NB4 (cell line): ENCODE measurements at places on chromosomes 4 and X.

DNA sequence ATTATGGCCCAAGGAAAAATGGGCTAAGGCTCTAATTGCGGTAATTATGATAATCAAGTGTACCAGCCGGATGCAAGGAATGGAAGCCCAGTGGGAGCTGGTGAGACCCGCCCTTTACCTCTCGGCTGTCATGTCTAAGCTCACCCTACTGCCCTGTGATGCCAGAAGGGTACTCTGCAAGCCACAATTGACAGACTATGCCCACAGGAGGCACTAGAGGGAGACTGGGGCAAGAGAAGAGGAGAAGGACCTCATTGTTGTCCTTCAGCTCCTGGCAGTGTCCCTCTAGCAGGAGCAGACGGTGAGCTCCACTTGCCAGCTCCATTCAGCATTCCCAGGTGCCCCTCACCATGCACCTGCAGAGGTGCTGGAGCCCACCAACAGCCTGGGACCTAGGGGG is 141.8 kb downstream of the SMIM20 start:
- peak; percentile 32 for DNase-seq

- no peak for DNase-seq
These were observed 58.5 kb downstream of the TEX13C start for GRCh38 chrX:125378205-125378604.

GRCh38 chrX:17495052-17495451 is 120.1 kb downstream of the NHS start:
- no peak for DNase-seq

- DNase-seq, result no peak
These were observed at the start of gene UGT2A3 for GRCh38 chr4:68951078-68951805. Gene UGT2A3, minus strand, starts transcription at chr4:68951804. Its CDS starts 44 bp downstream, at chr4:68951760.

DNA sequence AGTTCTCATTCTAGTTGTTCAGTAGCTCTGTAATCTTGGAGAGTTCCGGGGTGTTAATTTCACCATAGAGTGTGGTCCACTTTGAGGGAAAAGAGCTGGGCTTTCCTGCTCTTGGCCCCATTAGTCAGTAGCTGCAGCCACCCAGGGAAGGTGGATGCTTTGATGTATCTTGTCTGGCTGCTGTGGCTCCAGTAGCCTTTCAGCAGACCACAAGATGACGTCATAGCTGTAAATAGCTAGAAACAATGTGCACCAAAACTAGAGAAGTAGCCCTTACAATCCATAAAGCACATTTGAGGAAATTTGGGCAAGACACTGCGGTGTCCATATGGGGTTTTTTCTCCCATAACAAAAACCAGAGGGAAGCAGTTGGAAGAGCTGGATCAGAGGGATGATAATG is 32.9 kb upstream of the PRPS2 start:
- DNase-seq, result peak; percentile 11

DNA sequence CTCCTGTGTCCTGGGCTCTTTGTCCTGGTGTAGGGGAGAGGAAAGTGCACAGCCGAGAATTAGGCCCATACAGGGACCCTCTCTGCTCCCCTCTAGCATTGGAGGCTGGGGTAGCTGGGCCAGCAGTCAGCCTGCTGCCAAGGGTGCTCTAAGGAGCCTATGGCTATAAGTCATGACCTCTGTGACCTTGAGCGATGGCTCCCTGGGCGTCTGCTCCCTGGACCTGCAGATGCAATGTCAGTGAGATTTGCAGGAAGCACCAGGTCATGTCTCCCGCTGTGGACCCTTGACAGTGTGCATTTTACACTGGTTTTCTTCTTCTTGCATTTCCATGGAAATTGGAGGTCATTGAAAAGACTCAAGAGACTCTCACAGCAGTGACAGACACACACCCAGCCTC is 234.1 kb upstream of the PSAPL1 start:
- no peak for DNase-seq

DNA sequence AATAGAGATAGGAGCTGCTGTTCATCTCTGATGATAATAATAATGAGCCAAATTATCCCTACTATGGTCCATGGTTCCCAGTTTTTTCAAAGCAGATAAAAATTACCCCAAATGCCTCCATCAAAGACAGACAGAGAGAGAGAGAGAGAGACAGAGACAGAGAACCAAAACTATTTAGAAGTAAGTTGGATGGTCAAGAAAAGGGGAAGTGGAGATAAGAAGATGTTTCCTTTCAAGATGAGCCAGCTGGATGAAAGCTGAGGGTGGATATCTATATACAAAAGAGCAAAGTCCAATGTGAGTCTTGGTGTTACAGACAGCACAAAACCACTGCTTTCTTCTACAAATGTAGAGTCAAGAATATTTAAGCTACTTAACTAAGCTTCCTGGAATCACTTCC is 173.9 kb downstream of the GRIA3 start:
- no peak for DNase-seq

GRCh38 chr4:163595580-163595979 is 101.1 kb downstream of the TMA16 start:
- DNase-seq, result peak; percentile 56

- DNase-seq, result no peak
These were observed 258.3 kb downstream of the FRMPD4 start for GRCh38 chrX:12396584-12396983.

GRCh38 chr4:168759321-168759720 is 250.7 kb downstream of the CBR4 start:
- DNase-seq, result no peak

GRCh38 chrX:151704041-151704663 is 8.9 kb downstream of the PRRG3 start:
- no peak for DNase-seq

DNA sequence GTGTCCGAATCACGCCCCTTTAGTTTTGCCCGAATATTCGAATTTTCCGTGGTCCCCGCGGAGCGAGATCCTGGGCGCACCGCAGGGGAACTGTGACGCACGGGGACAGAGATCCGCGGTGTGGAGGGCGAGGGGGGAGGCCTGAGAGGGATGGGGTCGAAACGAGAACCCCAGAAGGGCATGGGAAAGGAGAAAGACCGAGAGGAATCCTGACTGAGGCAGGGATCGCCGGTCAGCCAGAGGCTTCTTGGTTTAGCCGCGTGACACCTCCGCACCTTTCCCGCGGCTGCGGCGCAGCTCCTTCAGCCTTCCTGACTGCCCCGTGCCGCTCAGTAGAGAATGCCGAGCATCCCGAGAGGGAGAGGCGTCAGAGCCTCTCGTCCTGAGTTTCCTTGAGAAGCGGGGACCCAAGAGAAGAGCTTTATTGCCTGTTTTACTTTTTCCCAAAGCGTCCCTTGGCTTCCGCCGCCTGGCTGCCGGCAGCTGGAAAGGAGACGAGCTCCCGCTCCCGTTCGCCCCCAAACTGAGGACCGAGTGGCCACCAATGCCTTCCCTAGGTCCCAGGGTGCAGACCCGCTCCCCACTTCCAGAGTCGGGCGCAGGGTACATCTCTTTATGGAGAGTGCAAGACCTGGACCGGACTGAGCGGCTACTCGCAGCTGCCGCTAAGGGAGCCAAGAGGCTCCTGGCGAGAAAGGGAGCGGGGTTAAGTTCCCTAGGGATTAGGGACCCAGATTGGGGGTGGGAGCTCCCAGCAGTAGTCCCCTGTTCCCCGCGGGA is 911 bp upstream of the GPR50 start:
- no peak for DNase-seq

DNA sequence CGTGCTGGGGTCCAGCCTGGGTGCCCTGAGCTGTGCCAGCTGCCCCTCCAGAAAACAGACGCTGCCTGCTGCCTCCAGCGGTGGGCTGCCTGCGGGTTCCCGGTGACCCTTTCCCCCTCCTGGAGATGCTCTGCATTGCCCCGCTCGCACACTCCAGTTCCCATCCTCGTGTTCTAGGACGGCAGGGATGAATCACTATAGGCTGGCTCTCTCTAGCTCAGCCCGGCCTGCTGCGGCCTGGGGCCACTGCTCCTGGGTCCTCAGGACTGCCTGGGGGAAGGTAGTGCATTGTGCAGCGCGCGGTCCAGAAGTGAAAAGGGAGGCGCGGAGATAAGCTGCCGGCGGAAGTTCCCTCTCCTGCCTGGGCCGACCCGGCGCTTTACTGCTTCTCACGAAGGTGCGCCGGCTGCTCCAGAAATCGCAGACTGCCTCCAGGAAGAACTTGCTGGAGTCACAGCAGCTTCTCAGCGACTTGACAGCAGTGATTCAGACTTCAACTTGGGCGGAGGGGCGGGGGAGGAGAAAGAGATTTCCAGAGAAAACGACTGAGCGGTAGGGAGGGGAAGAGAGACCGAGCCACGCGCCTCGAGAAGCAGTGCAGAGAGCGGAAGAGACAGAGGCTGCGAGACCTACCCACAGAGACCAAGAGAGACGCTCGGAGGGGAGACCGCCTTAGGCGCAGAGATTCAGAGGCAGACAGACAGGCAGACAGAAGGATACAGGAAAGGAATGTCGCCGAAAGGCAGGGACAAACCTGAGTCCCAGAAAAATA is 6.7 kb upstream of the MSX1 start:
- DNase-seq, result no peak

GRCh38 chr4:33437406-33437805 is 2717.2 kb downstream of the PCDH7 start:
- DNase-seq, result no peak

DNA sequence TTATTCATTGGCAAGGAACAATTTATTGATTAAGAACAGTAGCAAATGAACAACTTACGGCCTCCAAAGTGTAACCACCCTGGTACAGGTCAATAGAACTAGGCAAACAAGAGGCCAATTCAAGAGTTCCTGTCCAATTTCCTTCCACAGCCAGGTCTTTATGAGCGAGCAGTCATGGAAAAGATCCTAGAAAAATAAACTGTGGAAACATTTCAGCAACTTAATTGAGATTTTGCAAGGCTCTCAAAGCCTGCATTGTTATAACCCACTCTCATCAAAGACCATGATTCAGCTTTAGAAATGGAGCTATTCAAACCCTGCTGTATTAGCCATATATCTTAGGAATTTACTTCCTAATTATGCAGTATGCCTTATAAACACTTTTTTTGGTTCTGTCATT is 43.6 kb downstream of the UNC5C start:
- no peak for DNase-seq

- DNase-seq, result peak; percentile 69
These were observed 426 bp downstream of the SLBP start for GRCh38 chr4:1711571-1712215.

DNA sequence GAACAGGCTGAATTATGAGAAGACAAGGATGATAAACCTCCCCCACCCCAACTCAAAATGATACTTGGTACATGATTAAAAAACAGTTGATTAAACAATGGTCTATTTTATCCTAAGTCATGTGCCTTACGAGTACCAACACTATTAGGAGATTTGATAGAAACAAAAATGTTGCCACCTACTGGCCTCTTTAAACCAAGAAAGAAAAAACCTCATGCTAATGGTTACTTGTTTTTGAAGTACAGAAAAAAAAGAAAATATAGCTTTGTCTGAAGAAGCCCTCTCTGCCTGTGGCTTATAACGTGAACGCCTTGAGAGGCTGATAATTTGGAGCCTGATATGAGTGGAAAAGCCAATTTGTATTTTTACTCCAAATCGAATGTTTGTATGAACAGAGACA is 538.2 kb downstream of the DMD start:
- DNase-seq, result peak; percentile 15

- DNase-seq, result no peak
These were observed 75.7 kb downstream of the ANKRD50 start for GRCh38 chr4:124636788-124637187.

GRCh38 chrX:69051901-69052300 is 113.4 kb downstream of the PJA1 start:
- no peak for DNase-seq

DNA sequence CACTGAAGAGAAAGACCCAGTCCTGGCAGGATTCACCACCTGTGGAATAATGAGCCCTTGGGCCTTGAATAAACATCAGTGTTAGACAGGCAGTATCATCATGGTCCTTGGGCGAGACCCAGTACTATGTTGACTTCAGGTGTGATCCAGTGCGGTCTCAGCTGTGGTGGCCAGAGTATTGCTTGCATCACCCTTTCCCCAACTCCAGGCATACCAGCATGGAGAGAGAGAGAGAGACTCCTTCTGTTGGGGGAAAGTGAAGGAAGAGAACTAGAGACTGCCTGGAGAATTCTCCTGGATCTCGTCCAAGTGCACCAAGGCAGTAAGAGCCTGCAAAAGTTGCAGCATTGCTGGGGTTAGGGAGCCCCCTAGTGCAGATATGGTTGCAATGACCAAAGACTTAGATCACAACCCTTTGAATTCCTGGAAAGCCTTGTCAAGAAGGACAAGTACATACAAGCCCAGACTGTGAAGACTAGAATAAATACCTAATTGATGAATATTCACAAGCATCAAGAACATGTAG is 61.1 kb upstream of the VAMP7 start:
- peak; percentile 74 for DNase-seq

- peak; percentile 25 for DNase-seq
These were observed 31.4 kb downstream of the ABLIM2 start for GRCh38 chr4:8127051-8127826.

DNA sequence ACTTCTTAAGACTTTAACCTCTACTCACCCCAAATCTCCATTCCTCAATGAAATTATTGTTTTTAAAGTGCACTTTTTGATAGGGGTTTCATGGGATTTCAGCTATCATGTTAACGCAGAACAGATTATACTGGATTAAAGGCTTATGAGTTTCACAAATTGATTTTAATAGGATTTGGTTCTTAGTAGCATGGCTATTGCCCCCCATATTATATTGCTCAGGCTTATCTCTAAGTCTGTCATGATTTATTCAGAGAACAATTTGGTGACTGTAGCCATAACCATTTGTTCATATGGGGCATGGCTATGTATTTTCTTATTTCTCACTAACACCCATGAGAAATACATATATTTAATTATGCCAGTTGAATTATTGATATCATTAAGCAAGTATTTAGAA is 57.0 kb downstream of the MND1 start:
- DNase-seq, result no peak

GRCh38 chr4:147901388-147901787 is 169.5 kb downstream of the ARHGAP10 start:
- DNase-seq, result no peak

GRCh38 chrX:132750331-132751062 is 207.9 kb downstream of the HS6ST2 start:
- DNase-seq, result peak; percentile 23

- no peak for DNase-seq
These were observed 61.2 kb upstream of the AFAP1 start for GRCh38 chr4:8000721-8001491.

GRCh38 chr4:121041307-121042090 is 30.8 kb downstream of the NDNF start:
- no peak for DNase-seq

GRCh38 chr4:156969101-156969500 is 2.5 kb downstream of the PDGFC start:
- no peak for DNase-seq
